Stimulated activated CD8-positive, alpha-beta memory T cell treated with anti-CD3 and anti-CD28 coated beads, Interleukin-4, amount 100 ng/mL, for 48 hours (primary cell): ENCODE measurements at places on chromosomes 7 and 10.

DNA sequence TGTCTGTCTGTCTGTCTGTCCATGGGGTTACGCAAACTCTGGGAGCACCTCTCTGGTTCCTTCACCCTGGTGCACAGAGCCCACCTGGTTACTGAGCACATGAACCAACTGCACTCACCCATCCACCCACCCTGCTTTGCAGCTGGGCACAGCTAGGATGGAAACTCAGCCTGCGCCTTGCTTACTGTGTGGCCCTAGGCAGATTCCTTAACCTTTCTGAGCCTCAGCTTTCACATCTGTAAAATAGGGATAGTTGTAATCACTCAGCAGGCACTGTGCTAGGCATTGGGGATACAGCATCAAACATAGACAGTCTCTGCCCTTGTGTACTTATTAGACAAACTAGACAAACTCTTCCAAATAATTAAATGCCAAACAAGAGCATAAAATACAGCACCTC, 21.8 kb upstream of the INMT start:
- DNase-seq, result no peak

- DNase-seq, result no peak
Observed at GRCh38 chr10:97332591-97333350, 1.8 kb downstream of the FRAT2 start.

DNA sequence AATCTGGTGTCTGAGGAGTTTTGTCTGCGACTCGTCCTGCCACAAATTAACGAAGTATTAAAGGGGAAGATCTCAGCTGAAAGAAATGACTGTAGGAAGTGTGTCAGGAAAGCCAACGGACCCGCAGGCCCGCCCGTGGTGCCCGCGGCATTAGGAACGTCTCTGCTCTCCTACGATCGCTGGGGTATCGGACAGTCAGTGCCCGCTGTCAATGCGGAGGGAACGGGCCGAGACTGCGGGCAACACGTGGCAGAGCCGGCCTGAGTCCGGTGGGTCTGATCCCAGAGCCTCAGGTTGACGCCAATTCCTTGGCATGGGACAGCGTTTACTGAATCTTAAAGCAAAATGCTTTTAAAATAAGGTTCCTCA, 128.7 kb downstream of the KBTBD2 start:
- DNase-seq, result no peak

GRCh38 chr7:40804477-40805215, 669.8 kb downstream of the SUGCT start:
- DNase-seq, result no peak

GRCh38 chr10:18860631-18861240, 187.9 kb upstream of the MALRD1 start:
- DNase-seq, result no peak

DNA sequence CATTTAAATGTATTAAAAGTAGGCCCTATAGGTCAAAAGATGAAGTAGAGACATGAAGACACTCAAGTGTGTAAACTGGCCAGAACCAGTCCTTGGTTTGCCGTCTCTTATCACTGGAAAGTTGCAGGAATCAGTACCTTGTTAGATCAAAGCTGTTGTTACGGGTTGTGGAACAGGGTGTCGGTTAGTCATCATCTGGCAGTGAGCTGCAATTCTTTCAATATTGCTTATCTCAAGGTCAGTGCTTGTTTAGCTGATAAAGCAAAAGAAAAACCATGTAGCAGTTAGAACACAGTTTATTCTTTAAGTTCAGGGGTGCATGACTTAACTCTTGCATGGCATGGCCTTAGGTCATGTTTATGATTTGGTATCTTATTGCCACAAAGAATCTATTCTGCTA, 10.0 kb upstream of the SLC13A1 start:
- no peak for DNase-seq

- no peak for DNase-seq
Observed at GRCh38 chr10:47312663-47312995, 9.6 kb upstream of the GDF2 start.

GRCh38 chr10:102235598-102235920, 5.8 kb downstream of the PITX3 start:
- DNase-seq, result no peak

- DNase-seq, result no peak
Observed at GRCh38 chr10:77507291-77507880, 130.2 kb downstream of the KCNMA1 start.

DNA sequence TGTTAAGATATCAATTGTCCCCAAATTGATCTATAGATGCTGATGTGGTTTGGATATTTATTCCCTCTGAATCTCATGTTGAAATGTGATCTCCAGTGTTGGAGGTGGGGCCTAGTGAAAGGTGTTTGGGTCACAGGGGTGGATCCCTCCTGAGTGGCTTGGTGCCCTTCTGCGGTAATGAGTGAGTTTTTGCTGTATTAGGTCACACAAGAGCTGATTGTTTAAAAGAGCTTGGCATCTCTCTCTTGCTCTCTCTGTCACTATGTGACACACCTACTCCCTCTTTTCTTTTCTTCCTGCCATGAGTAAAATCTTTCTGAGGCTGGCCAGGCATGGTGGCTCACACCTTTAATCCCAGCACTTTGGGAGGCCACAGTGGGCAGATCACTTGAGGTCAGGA, 98.2 kb upstream of the KAT6B start:
- DNase-seq, result no peak

- DNase-seq, result no peak
Observed at GRCh38 chr10:106557951-106558733, 606.4 kb downstream of the SORCS1 start.

GRCh38 chr7:22876986-22877729, 54.5 kb upstream of the TOMM7 start:
- no peak for DNase-seq

DNA sequence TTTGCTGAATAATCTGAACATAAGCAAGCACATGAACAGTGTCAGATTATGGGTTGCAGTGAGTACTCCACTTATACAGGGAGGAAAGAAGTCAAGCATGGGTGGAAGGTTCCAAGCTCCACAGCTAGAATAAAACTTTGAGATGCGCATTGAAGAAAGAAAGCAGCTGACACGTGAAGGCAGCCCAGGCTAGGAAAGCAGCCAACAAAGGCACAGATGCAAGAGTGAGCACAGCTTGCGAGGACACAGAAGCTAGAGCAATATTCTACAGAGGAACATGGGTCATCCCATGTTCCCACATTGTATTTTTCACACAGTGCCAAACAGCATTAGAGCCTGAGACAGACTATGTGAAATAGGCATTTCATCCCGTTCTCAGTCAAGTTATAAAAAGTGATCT, 194.6 kb upstream of the TBX20 start:
- DNase-seq, result no peak

GRCh38 chr7:108016841-108017775, 14.1 kb upstream of the LAMB1 start:
- DNase-seq, result no peak

GRCh38 chr10:36507715-36508114, 617.7 kb upstream of the ANKRD30A start:
- no peak for DNase-seq

- no peak for DNase-seq
Observed at GRCh38 chr10:21196822-21197395, 299.8 kb upstream of the NEBL start.

DNA sequence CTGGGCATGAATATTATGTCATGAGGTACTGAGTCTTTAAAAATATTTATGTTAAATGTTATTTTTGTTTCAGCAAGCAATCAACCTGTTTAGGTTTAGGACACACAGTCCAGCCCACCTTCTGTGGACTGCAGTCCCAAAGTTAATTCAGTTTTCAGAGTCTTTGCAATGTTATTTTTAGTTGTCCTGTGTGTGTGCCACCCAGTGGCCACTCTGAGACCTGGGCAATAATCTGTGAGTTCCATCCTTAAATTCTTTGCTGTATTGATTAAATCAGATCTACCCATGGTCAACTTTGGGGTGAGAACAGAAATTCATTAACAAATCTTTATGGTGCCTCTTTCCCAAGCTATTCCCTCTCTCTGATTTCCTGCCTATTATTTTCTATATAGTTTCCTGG, 415.1 kb downstream of the CCSER2 start:
- DNase-seq, result no peak

DNA sequence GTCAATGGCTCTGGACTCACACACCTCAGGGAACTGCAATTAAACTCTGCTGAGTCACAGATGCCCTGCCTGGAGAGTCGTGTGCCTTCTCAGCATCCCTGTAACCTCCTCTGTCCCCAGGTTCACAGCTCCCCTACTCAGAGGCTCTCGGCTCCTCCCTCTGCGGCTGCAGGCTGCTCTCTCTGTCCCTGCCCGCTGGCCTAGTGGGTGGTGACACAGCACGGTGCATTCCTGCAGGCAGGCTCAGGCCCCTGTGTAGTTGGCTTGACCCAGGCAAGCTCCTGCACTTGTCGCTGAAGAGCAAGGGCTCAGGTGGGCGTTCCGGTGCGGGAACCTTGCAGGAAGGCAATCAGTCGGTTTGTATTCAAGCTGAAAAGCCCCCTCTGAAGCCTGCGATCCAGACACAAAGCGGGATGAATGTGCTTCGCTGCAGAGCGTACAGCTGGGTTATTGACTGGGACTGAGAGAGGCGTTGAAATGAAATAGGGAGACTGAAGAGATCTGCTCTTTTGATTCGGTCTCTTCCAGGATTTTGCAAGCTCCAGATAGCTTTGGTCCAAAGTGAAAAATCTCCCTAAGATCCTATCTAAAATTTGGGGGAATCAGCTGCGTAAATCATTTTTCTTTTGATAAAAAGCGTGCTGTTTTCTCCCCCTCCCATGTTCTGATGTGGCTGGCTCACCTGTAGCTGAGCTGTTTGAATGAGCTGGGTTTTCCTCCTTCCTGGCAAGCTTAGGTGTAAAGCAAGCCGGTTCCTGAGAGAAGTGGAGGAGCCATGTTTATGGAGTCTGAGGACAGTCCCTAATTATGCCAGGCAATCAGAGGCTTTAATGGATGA, 208.7 kb upstream of the PHYHIPL start:
- no peak for DNase-seq

GRCh38 chr7:152574892-152575548, 100.9 kb downstream of the XRCC2 start:
- no peak for DNase-seq

GRCh38 chr7:2689343-2689847, 1.4 kb downstream of the AMZ1 start:
- no peak for DNase-seq

DNA sequence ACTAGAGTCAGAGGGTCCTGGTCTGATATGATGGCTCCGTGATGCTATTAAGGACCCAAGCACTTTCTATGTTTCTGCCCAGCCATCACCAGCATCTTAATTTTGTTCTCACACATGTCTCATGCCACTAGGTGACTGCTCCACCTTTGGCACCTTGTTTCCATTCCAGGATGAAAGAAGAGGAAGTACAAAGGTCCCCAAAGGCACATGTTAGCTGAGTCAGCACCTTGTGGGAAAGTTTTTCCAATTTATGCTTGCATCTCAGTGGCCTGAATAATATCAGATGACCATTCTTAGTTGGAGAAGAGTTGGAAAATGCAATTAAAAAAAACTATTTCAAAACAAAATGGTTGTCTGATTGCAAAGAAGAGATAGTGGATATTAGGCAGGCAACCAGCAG, 341.0 kb upstream of the NPSR1 start:
- no peak for DNase-seq

DNA sequence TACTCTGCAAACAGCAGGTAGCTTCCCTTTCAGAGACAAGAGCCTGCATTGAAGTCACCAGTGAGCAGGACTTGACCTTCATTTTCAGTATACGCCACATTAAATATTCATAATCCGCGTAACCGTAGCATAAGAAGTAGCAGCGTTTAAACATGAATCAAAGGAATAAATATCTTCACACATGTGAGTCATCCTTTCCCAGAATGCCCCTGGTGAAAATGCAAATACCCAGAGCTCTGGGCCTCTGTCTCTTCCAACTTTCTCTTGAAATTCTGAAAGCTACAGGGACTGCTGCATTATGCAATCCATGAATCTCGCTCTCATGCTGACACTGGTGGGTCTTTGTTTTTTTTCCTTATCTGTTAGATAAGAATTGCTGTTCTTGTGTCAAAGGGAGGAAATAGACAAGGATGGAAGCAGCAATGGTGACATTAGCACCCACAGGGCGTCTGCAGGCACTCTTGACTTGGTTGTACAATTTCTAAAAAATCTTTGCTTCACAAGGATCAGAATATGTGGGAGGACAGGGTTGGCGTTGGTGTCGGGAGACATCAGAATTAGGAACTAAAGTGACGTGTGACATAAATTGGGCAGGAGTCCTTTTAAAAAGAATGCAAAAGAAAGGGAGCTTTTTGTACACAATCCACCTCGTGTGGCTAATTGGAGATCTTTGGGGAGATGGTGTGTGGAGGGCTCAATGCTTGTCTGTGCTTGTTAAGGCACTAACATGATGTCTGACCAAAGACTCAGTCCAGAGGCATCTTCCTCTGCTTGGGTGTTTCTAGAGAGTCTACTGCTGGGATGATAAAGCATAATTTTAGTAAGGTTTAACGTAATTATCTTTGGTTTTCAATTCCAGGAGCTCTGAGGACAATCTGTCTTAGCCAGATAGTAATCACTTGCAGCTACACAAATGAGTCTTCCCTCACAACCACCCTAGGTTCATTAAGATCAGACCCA, 390.3 kb downstream of the KCNMA1 start:
- DNase-seq, result no peak

GRCh38 chr7:55491346-55491745, 81.0 kb downstream of the VOPP1 start:
- DNase-seq, result no peak

- DNase-seq, result no peak
Observed at GRCh38 chr7:3455806-3456595, 154.9 kb downstream of the SDK1 start.

- DNase-seq, result no peak
Observed at GRCh38 chr10:93568105-93568390, 1.6 kb downstream of the FFAR4 start.

GRCh38 chr10:66455304-66455703, 470.5 kb upstream of the LRRTM3 start:
- DNase-seq, result no peak

DNA sequence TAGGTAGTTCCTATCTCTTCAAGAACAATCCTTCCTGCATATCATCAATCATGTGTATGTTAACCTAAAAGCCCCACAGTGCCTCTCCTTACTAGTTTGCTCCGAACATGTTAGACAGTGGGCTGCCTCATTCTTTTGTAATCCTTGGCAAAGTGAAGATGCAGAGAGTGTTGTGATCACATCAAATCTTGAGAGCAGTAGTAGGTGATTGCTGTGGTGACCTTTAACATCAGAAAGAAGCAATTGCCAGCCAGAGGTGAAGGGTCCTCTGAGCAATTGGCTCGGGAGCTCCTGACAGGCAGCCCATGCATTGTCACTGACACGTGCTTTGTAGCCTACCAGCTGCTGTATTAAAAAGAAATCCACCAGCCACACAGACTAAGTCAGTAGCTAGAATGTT, 19.6 kb upstream of the GSTK1 start:
- no peak for DNase-seq

- DNase-seq, result no peak
Observed at GRCh38 chr10:114246679-114247305, 7.7 kb downstream of the VWA2 start.
